ENCODE measurements at places on chromosomes 16 and 17. TPM values are rescaled to one million over a fixed set of nuclear protein-coding genes. Genes with fewer than 3 reads are reported as not detected.

Gene HASPIN
- 25.7 TPM for total RNA-seq

Gene DHODH
- total RNA-seq = 31.0 TPM

Gene SLC16A11
- 0.34 TPM for total RNA-seq

Gene PRDM7
- total RNA-seq = not detected

Gene PIPOX
- total RNA-seq = 2.1 TPM

All from activated T-helper 1 cell treated with anti-CD3 and anti-CD28 coated beads, Interleukin-12 subunit alpha, Interleukin-12 subunit beta, Interleukin-2, Interleukin-4 antibody, amounts not matched to agents 30 ng/mL and 10 ng/mL and 1 ng/mL, durations not matched to agents 14 hours and 24 hours and 36 hours (primary cell).